ELR (cell line): ENCODE measurements at places on chromosomes 11 and 22.
A peak's percentile ranks its signal among the peaks of the same experiment; 100 is the strongest.

GRCh38 chr11:41040474-41040873 lies 419.0 kb downstream of the LRRC4C start:
- no peak for DNase-seq

GRCh38 chr11:12900496-12900895 lies 108.6 kb upstream of the RASSF10 start:
- DNase-seq, result peak; percentile 99

GRCh38 chr11:41622707-41623359 lies 163.4 kb upstream of the LRRC4C start:
- DNase-seq, result no peak

DNA sequence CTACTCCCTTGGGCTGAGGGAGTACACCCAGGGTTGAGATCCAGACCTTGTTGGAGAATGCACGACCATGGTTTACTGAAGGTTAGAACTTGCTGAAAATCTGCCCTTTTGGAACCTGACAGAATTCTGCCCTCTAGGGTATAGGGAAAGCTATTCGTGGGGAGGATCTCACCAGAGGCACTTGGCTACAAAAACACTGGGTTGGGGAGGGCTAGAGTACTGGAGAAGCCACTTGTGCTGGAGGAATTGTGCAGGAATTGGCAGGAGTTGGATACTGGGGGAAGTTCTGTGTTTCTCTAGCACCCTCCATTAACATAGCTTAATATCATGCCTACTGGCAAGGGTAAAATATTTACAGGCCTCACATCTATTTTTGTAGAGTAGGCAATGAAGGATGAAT lies 55.8 kb downstream of the PPME1 start:
- DNase-seq, result no peak

DNA sequence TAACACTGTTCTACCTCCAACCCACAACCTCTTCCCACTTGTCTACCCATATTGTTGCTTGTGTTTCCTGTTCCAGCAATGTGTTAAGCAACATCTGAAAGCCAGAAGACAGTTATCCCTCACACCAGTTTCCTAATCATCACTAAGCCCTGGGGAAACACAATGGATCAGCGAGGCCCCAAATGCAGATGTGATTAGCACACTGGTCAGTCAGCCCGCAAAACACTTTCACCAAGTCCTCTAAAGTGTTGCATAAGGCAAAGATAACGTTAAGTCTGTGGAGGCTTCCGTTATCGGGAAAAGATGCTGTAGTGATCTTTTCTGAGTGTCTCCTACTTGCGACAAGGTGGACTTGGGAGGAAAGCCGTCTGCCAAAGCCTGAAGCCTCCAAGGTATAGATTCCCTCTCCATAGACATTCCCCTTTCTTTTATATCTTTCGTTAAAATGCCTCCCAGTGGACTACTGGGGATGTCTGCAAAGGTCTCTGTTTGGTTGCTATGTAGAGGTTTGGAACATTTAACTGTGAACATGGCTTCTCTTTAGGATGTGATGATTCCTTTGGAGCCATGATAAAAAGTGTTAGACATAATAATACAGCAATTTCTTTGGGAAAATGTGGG lies at the start of gene MS4A3:
Gene MS4A3, plus strand, starts transcription at position 317 of the 621 bp plus-strand sequence. CDS start 4,496 bp downstream, outside the sequence.
- no peak for DNase-seq

GRCh38 chr11:8168485-8169257 lies at the start of gene RIC3:
RIC3 (minus strand) TSS chr11:8169025; CDS start chr11:8168989, 36 bp downstream.
- DNase-seq, result no peak
